Liver (tissue), 10 donors: ENCODE measurements at places on chromosomes 5 and 9. TPM values are rescaled to one million over a fixed set of nuclear protein-coding genes. Genes with fewer than 3 reads are reported as not detected.

The SLC28A3 gene
- 1.3 TPM for total RNA-seq

GRCh38 chr5:175133185-175133584 lies 310.8 kb downstream of the DRD1 start:
- no peaks in the 10 kb centered on the region for H3K27me3 ChIP-seq
- H3K4me1 ChIP-seq, result no peaks in the 10 kb centered on the region
- no peak for DNase-seq
- no peak overlapping the region for H3K4me3 ChIP-seq
- no peaks in the 10 kb centered on the region for H3K36me3 ChIP-seq

- H3K4me1 ChIP-seq, result no peaks in the 10 kb centered on the region
- H3K27me3 ChIP-seq, result no peaks in the 10 kb centered on the region
- H3K36me3 ChIP-seq, result no peaks in the 10 kb centered on the region
- no peak overlapping the region for H3K27ac ChIP-seq
Observed at GRCh38 chr5:161411156-161411555, 135.4 kb downstream of the GABRB2 start.

DNA sequence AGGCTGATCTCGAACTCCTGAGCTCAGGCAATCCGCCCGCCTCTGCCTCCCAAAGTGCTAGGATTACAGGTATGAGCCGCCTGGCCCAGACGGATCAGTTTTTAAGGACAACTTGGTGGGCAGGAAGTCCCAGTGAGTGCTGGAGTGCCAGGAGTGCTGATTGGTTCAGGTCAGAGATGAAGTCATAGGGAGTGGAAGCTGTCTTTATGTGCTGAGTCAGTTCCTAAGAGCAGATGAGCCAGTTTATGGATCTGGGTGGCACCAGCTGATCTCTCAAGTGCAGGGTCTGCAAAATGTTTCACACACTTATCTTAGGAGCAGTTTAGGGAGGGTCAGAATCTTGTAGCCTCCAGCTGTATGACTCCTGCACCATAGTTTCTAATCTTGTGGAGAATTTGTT lies 292.1 kb upstream of the ELAVL2 start:
- H3K4me1 ChIP-seq, result no peaks in the 10 kb centered on the region
- no peaks in the 10 kb centered on the region for H3K36me3 ChIP-seq
- no peak overlapping the region for H3K27ac ChIP-seq
- DNase-seq, result no peak
- H3K27me3 ChIP-seq, result no peaks in the 10 kb centered on the region

DNA sequence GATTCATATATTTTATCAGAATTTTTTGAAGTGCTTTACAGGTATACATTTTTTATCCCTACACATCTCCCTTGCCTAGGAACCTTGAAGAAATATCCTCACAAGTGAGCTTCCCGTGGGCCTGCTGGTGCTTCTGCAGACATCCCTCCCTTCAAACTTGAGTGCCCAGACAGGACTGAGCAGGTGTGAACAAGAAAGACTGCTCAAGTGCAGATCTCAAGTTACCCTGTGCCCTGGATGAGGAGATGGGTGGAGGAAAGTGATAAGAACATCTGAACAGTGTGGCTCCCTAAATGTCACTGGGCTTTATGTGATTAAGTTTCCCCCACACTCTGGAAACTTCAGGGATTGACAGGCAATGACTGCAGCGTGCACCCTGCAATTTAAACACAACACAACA lies 209.8 kb downstream of the TLE1 start:
- no peak overlapping the region for H3K27ac ChIP-seq
- H3K4me3 ChIP-seq, result no peak overlapping the region
- H3K36me3 ChIP-seq, result no peaks in the 10 kb centered on the region
- no peak for DNase-seq

The HSPB3 gene
- total RNA-seq, result 0.17 TPM

DNA sequence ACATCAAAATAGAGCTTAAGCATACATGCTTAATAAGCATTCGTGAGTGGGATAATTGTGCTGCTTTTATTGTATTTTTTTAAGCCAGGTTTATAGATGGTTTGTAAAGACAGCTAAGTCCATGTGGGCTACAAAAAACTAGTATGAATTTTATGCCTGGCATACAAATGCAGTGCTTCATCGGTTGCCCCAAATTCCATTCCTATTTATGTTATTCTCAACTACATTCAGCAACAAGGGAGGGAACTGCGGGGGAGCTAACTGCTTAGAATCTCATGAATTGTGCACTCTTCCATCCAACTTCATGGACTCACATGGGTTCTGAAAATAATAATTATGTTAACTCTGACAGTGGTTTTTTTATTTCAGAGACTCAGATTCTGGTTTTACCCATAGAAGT lies 199.2 kb downstream of the FAM170A start:
- H3K27me3 ChIP-seq, result no peaks in the 10 kb centered on the region
- no peak overlapping the region for H3K27ac ChIP-seq
- no peaks in the 10 kb centered on the region for H3K4me1 ChIP-seq
- no peaks in the 10 kb centered on the region for H3K36me3 ChIP-seq
- no peak for DNase-seq

- H3K27me3 ChIP-seq, result no peaks in the 10 kb centered on the region
- peak overlapping the region; percentile 59 for H3K27ac ChIP-seq
- peak overlapping the region; percentile 37 for H3K4me3 ChIP-seq
- DNase-seq, result no peak
- peaks cover 24% of the 10 kb centered on the region for H3K4me1 ChIP-seq
Observed at GRCh38 chr9:34989946-34990635, 546 bp downstream of the DNAJB5 start.

DNA sequence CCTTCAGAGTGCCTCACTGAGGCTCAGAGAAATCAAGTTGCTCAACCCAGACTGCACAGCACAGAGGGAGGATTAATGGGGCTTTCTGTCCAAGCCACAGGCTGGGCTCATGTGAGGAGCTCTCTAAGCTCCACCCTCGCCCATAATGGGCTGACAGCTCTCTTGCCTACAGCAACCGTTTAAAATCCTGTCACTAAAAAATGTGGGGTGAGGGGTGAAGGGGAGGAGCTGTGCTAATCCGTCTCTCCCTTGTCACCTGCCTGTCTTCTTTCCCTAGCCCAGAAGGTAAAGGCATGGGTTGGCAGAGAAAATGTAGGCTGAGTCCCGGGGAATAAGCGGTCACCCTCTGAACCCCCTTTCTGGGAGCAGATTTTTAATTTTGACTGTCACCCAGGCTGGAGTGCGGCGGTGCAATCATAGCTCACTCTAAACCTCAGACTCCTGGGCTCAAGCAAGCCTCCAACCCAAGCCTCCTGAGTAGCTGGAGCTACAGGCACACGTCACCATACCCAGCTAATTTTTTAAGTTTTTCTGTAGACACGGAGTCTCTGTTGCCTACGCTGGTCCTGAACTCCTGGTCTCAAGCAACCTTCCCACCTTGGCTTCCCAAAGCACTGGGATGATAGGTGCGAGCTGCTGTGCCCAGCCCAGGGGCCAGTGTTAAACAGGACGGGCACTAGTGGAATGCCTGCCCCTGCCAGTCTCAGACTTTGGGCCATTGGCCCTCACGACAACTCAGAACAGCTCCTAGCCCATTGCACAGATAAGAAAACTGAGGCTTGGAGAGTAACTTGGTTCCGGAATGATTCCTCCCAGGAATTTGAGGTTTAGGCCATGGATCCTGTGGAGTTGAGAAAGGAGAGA lies 89.5 kb downstream of the LMX1B start:
- H3K27ac ChIP-seq, result no peak overlapping the region
- H3K36me3 ChIP-seq, result no peaks in the 10 kb centered on the region
- no peak for DNase-seq
- H3K4me3 ChIP-seq, result no peak overlapping the region
- H3K27me3 ChIP-seq, result no peaks in the 10 kb centered on the region
- peaks cover 4% of the 10 kb centered on the region for H3K4me1 ChIP-seq

GRCh38 chr9:13186091-13186490 lies 93.4 kb downstream of the MPDZ start:
- H3K36me3 ChIP-seq, result no peaks in the 10 kb centered on the region
- H3K4me3 ChIP-seq, result no peak overlapping the region
- DNase-seq, result no peak
- H3K27ac ChIP-seq, result peak overlapping the region; percentile 34
- H3K4me1 ChIP-seq, result peaks cover 42% of the 10 kb centered on the region
- H3K27me3 ChIP-seq, result no peaks in the 10 kb centered on the region

DNA sequence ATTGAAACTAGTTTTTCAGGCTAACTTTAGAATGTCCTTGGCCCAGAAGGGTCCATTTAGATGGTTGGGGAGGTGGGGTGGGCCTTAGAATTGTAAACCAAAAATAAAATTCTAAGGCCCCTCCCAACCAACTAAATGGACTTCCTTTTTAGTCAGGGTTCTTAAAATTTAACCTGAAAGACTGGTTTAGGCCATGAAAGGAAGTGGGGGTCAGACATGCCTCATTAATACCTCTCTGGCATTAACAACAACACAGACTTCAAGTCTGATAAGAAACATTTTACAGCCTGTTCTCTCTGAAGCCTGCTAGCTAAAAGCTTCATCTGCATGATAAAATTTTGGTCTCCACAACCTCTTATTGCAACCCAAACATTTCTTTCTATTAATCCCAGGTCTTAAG lies 65.5 kb upstream of the TNC start:
- H3K4me1 ChIP-seq, result no peaks in the 10 kb centered on the region
- no peak overlapping the region for H3K27ac ChIP-seq

The SLC46A2 gene
- total RNA-seq, result not detected

- no peaks in the 10 kb centered on the region for H3K36me3 ChIP-seq
- no peak for DNase-seq
- H3K4me3 ChIP-seq, result no peak overlapping the region
- H3K27ac ChIP-seq, result no peak overlapping the region
- peaks cover 4% of the 10 kb centered on the region for H3K4me1 ChIP-seq
Observed at GRCh38 chr9:89236955-89237573, 58.4 kb upstream of the SHC3 start.

DNA sequence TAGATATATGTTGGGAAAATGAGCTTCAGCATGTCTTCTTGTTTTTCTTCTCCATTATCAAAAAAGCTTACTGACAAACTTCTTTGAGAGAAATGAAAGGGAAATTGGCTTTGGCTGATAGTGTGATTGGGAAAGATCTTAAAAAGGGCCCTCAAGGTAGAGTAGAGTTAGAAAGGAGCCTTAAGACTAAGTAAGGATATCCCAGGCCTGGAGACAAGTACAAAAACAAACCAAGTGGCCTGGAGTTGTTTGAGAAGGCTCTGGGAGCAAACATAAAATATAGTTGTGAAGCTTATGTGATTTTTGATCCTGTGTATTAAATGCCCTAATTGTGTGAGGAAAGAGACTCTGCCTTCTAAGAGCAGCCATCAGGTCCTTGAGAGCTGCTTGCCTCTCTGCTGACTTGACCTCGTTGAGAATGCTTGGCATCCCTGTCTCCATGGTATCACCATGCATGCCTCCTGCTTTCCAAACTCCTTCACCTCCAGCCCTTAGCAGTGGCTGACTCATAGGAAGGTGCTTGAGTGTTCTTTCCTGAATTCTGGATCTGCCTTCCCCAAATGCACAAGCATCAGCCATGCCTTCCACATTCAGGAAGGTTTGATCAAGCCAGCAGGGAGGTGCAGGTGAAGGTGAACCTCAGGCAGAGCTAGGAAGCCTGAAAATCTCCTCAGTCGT lies 78.9 kb downstream of the SMARCA2 start:
- H3K27ac ChIP-seq, result no peak overlapping the region
- peaks cover 43% of the 10 kb centered on the region for H3K36me3 ChIP-seq
- H3K27me3 ChIP-seq, result no peaks in the 10 kb centered on the region
- no peaks in the 10 kb centered on the region for H3K4me1 ChIP-seq
- DNase-seq, result no peak
